ENCODE measurements at places on chromosomes 4 and X. TPM values are rescaled to one million over a fixed set of nuclear protein-coding genes. Genes with fewer than 3 reads are reported as not detected.

- DNase-seq, result no peak
These were observed 8.2 kb upstream of the ZRSR2 start for GRCh38 chrX:15781961-15782699.

DNA sequence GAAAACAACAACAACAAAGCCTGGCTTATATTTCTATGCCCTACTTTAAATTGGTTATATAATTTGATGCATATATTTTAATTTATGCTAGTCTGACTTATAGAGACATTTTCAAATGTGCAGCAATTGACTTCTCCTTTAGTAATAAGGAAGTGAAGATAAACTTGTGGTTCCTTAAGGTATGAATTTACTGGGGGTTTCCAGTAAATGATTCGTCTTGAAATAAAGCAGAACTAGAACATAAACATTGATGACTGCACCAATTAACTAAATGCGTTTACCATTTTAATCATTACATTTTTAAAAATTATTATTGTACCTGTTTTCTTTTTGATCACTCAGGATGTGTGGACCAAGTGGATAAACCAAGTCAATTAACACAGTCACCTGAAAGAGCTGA, 99.6 kb upstream of the CCSER1 start:
- no peak for DNase-seq

GRCh38 chrX:13082206-13083065, 38.0 kb upstream of the FAM9C start:
- DNase-seq, result no peak

DNA sequence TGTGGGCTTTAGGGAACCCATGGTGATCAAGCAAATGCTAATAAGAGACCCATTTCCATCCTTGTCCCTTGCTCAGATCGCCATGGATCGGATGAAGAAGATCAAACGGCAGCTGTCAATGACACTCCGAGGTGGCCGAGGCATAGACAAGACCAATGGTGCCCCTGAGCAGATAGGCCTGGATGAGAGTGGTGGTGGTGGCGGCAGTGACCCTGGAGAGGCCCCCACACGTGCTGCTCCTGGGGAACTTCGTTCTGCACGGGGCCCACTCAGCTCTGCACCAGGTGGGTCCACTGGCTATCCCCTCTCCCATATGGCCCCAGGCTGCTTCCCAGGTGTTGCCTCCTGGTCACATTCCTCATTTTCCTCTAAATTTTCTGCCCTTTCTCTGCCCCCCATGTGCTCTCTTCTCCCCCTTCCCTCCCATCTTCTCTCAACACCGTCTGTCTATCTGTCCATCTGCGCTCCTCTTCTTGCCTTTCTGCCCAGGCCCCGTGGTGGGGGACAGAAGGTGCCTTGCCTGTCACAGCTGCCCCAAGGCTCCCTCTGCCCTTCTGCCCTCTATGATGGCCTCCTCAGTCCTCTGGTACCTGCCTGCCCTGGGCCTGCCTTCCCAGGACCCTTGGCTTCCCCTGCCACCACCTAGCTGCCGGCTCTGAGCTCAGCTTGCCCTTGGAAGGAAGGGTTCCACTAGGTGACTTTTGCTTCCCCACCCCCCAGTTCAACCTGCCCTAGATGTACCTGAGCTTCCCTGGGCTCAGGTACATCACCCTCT, 5.2 kb downstream of the CDK16 start:
- peak; percentile 57 for DNase-seq

DNA sequence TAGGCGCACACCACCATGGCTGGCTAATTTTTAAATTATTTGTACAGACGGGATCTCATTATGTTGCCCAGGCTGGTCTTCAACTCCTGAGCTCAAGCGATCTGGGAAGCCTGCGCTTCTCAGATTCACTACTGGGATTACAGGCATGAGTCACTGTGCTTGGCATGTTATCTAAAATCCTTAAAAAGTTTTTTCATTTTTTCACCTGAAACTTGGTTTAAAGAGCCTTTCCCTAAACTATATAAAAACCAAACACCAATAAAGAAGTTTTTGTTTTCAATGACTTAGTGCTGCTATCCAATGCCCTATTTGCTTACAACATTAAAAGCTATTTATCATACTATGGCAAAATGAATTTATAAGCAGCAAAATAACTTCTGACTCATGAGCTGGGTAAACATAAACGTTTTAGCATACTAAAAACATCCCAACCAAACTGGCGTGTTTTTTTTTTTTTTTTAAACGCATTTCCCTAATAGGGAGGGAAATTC, 127.8 kb downstream of the UBE2K start:
- no peak for DNase-seq

CT45A1 gene
- not detected for polyA plus RNA-seq

F8 gene
- polyA plus RNA-seq, result 6.1 TPM

DNA sequence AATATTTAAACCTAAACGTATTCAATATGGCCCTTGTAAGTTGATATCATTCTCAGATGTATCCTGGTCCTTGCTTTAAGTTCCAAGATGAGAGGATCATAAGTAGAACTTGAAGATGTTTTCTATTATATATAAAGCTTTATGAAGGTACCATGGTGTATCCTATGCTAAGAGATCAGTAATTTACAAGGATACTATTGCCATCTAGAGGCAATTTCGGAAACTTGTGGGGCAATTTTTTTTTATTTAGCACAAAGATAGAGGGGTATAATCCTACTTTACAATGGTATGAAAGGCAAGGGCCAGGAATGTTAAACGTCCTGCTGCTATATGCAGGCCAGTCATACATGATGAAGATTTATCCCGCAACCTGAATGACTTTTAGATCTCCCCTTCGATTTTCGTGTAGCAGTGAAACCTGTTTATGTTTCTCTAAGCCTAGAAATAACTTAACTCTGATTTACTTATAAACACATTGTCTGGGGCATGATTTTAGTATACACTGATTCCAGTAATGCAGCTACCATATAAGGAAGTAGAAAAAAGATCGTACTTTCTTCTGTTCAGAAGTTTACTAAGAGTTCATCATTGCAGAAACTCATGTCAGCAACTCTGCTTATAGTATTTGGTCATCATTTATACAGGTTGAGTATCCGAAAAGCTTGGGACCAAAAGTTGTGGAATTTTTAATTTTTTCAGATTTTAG, 2.6 kb downstream of the SLC25A31 start:
- DNase-seq, result no peak

- DNase-seq, result no peak
These were observed 36.9 kb downstream of the NLGN3 start for GRCh38 chrX:71181558-71181909.

- no peak for DNase-seq
These were observed 32.4 kb downstream of the LRBA start for GRCh38 chr4:150982557-150983233.

- no peak for DNase-seq
These were observed 148.6 kb downstream of the STK32B start for GRCh38 chr4:5199912-5200311.

GRCh38 chrX:139642241-139642927, 65.6 kb downstream of the MCF2 start:
- DNase-seq, result no peak

MID1IP1 gene
- polyA plus RNA-seq, result 27.9 TPM

DNA sequence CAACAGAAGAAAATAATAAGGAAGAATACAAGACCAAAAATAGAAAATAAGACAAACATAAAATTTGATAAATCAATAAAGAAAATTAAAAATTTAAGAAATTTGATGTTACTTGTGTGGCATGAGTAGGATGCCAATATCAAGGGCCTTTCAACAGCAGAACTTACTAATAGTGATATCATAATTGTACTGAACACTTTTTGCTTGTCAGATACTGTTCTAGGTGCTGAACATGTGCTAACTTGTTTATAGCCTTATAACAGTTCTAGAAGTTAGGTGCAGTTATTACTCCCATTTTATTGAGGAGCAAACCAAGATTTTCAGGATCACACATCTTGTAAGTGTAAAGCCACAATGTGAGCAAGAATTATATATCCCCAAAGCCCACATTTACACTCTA, 546.0 kb upstream of the EPHA5 start:
- no peak for DNase-seq
